ENCODE measurements at places on chromosomes 4 and X.

DNA sequence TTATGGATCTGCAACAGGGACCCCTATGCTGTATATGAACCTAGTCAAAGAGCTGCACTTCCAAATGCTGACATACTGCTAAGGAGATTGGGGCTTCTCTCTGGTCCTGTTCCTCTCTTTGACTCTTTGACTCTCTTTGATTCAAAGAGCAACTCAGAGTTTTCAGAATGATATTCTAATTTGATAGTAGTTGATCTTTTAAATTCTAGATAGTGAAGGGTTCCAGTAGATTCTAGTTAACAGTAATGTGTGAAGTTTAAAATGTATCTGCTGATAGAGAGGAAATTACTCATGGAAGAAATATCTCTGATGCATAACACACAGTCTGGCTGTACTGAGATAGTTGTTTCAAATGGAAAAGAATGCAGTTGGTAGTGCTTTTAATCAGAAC, 239.1 kb downstream of the RASL11B start:
- no peak for DNase-seq

DNA sequence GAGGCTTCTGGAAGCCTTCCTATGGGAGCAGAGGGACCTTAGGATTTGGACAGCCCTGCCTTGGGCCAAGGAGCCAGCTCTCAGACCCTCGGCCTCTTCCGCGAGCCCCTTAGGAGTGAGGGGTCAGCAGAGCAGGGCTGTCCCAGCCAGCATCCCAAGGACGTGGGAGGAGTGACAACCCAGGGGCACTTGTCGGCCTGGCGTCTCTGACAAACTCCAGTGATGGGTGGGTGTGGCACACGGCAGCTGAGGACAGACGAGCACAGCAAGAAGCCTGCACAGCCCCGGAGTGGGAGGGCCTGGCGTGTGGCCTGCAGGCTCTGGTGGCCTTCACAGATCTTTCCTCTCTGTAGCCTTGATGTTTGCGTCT, 11.6 kb upstream of the TNIP2 start:
- no peak for DNase-seq

GRCh38 chrX:140822184-140822583, 112.6 kb downstream of the LINC00632 start:
- no peak for DNase-seq

DNA sequence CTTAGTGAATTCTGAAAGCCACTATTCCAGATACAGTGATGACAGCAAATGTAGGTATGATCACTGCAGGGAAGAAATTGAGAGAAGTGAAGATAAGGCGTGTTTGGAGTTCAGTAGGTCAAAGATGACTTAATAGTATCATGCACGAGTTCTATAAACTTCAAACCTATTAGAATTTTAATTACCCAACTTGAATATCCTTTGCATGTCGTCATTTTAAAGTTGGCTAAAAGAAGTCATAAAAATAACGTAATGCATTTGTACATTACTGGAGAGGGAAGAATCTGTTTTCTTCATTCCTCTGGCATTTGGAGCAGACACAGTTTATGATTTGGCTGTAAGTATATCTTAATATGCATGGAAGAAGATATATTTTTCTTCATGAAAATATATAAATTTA, 68.6 kb upstream of the MXRA5 start:
- DNase-seq, result no peak

GRCh38 chrX:78111140-78111931, 7.3 kb downstream of the PGK1 start:
- no peak for DNase-seq

GRCh38 chrX:150940844-150941495, 42.2 kb upstream of the HMGB3 start:
- no peak for DNase-seq
